Kidney tubule cell (primary cell): ENCODE measurements at places on chromosomes 1 and 21.

- no peak for DNase-seq
Measured at GRCh38 chr1:239723776-239724367, 337.5 kb downstream of the CHRM3 start.

DNA sequence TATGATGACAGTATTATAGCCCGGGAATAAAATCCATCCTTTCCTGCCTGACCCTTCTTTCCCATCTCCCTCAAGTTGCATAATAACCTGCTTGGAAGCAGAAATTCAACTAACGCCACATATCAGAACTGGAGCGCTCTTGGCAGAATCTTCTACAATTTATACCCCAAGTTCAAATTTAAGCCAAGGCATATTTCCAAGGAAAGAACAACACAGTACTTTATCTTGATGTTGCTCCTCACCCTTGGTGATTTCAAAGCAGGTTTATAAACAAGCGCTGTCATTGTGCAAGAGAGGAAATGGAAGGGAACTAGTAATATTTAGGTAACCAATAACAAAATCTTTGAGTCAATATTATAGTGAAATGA, 38.0 kb upstream of the PTGFRN start:
- DNase-seq: no peak

DNA sequence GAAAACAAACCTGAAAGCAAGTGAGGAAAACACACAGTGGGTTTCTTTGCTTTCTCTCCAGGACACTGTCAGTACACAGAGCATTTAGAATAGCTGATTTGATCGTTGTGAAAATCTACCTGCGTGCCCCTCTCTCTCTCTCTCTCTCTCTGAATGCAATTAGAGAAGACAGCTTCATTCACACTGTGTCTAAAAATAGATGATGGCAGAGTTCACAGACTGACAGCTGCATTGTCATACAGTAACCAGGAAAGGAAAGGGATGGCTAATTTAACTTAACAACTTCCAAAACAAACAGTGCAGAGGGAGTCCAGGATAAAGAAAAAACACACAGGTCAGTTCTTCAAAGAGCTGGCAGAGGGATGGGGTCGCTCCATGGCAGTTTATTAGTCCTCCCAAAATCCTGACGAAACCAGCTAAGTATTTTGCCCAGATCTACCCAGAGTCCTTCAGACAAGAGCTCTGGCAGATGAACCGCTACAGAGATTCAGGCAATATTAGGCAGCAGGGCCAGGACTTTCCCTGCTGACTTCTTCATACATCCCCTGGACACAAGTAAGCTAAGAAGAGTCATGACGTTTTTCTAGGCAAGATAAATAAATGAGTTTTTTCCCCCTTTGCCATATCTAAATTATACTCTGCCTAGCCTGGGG, 58.9 kb downstream of the WLS start:
- peak; percentile 53 for DNase-seq

DNA sequence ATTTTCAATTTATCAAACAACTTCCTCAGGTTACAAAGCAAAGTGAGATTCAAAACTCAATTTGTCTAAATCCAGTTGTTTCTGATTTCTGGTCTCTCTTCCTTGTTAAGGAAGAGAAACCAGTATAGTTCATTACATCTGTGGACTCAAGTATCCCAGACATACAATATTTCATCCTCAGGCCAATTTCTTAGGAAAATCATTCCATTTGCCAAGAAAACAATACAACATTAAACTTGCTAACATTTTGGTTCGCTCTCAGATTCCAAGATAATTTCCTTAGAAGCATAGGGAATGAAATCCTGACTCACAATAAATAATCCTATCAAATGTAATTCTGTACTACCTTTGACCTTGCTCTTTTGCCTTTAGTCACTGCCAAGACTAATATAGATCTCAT, 11.2 kb upstream of the TTLL7 start:
- no peak for DNase-seq

DNA sequence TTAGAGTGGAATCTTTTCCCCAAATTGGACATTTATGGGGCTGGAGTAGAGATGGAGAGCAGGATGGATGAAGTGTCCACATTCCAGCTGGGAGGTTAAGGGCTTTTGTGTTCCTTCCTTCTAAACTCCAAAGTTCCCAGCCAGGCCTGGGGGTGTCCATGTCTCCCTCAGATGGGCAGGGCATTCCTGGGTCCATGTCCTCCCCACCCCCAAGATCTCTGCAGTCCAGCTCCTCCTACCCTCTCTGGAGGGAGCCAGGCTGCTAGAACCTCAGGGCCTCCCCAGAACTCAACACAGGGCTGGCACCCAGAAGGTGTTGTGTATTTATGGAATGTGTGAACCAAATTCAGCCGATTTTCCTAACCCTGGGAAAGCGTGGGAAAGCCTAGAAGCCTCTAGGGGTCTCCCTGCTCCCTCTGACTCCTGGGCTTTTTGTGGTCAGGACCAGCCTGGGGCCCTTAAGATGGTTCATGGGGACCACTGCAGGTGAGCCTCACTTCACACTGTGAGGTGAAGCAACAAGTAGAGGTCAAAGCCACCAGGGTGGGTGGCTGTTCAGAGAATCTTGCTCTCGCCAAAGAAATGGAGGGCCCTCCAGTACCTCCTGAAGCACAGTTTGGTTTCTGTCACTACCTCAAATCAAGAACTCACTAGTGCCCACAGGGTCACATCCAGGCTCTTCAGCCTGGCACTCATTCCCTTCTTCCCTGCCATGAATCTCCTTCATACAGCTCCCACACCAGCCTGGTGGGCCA, 54.8 kb downstream of the GLIS1 start:
- no peak for DNase-seq

DNA sequence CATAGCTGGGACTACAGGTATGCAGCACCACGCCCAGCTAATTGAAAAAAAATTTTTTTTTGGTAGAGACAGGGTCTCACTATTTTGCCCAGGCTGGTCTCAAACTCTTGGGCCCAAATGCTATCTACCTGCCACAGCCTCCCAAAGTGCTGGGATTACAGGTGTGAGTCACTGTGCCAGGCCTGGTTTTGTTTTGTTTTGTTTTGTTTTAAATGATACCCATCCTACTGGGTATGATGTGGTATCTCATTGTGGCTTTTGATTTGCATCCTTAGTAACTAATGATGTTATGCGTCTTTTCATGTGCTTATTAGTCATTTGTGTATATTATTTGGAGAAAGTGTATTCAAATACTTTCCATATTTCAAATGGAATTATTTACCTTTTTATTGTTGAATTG, 142.3 kb downstream of the VPS13D start:
- DNase-seq: no peak

- peak; percentile 98 for DNase-seq
Measured at GRCh38 chr1:2451741-2452140, 24.3 kb upstream of the PLCH2 start.

GRCh38 chr1:94126651-94127050, 5.7 kb upstream of the ABCA4 start:
- DNase-seq: peak; percentile 20

GRCh38 chr1:89536555-89537341, 12.1 kb downstream of the LRRC8B start:
- DNase-seq: no peak

DNA sequence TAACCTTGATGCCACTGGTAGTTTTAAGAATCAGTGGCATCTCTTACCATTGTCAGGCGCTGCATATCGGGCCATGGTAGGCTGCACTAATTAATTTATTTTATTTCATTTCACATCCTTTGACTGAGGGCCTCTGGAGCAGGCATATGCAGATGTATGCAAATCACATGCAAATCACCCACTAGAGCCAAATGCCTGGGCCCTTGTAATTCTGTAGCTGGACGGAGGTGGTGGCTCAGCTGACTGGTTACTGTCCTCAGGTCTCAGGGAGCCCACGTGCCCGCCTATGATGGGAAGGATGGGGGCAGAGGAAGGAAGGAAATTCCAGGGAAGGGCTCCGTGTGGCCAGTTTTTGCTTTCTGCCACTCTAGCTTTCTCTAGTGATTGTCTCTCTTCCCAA, 122.7 kb downstream of the IGSF21 start:
- DNase-seq: no peak

- DNase-seq: peak; percentile 4
Measured at GRCh38 chr1:240474133-240474614, 137.8 kb downstream of the GREM2 start.

GRCh38 chr1:1309251-1310108, 1.1 kb downstream of the PUSL1 start:
- DNase-seq: peak; percentile 54

- peak; percentile 29 for DNase-seq
Measured at GRCh38 chr1:233815865-233816264, 88.6 kb upstream of the SLC35F3 start.

GRCh38 chr1:154529308-154529707, 27.1 kb upstream of the SHE start:
- DNase-seq: no peak

DNA sequence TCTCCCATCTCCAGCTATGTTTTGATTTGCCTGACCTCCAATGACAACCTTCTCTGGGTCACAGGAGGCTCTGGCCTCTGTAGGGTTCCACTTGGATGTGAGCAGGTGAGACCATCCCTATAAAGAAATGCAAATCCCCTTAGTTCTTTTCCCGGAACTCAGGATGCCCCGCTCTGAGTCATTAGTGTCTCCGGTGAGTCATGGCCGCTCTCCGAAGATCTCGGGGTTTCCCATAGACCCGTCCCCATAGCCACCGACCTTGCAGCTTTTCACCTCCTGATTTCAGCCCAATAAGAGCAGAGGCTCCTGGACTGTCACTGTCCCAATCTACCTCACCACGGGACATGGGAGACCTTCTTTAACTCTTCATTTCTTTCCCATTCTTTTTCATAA, 98.2 kb downstream of the PGBD5 start:
- DNase-seq: peak; percentile 63

GRCh38 chr1:218494449-218494852, 149.3 kb downstream of the TGFB2 start:
- DNase-seq: no peak

- peak; percentile 79 for DNase-seq
Measured at GRCh38 chr1:111733183-111733991, 5.8 kb downstream of the INKA2 start.

DNA sequence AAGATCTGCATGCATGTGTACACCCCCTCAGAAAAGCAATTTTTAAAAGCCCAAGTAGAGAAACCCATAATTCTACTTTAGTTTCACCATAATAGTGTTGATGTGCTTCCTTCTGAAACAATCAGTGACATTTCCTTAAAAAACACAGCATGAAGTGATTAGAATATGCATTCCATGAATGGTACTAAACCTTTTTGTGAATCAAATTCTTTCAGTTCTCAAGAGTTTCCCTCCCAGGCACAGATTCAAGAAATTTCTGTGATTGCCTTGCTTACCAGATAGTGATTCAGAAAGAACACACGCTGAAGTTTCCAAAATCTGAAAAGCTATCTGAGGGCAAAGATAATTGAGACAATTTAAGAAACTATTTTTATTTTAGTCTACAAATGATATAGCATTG, 136.4 kb upstream of the ADGRL2 start:
- DNase-seq: no peak

DNA sequence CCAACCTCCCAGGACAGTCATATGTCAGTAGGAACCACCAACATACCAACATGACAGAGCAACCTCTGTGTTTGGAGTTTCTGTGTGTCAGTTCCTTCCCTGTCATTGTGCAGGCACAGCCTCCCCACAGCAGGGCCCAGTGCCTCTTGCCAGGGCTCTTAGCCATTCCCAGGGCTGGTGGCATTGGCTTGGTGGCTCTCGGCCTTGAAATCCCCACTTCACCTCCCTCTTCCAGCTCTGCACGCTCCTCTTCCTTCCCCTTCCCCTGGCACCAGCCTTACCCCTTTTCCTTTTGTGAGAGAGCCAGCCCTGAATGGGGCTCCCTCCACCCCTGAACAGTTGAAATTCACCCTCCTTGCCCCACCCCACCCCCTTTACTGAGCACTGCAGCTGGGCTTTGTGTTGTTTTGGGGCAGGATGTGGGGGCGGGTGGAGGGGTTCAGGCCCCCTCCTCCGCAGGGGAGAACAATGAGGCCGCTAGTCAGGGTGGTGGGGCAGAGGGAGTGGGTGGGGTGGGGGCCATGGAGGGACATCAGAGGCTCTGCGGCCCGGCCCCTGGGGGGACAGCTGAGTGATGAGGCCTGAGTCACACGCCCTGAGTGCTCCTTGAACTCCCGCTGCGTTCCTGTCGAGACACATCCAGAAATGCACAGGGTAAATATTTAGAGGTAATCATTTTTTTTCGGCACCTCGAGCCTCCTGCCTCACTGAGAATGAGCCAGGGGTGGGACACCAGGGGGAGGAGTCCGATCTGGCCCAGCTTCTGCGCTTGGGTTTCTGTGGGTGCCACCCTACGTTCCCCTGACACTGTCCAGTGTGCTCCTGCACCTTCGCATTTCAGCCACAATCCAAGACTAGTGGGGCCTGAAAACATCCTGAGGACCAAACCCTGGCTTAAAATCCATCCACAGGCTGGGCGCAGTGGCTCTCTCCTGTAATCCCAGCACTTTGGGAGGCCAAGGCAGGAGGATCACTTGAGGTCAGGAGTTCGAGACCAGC, 28.6 kb downstream of the LGR6 start:
- no peak for DNase-seq

- peak; percentile 46 for DNase-seq
Measured at GRCh38 chr1:172003766-172004530, 162.7 kb downstream of the DNM3 start.

GRCh38 chr21:36976882-36977651, 10.6 kb upstream of the HLCS start:
- peak; percentile 68 for DNase-seq

GRCh38 chr1:148347781-148348180, 135.3 kb downstream of the PPIAL4G start:
- DNase-seq: no peak

GRCh38 chr1:36964830-36965229, 69.5 kb downstream of the GRIK3 start:
- no peak for DNase-seq

- DNase-seq: peak; percentile 59
Measured at GRCh38 chr1:6982860-6983259, 197.6 kb downstream of the CAMTA1 start.

- DNase-seq: no peak
Measured at GRCh38 chr1:162916407-162916806, 55.4 kb upstream of the CCDC190 start.

DNA sequence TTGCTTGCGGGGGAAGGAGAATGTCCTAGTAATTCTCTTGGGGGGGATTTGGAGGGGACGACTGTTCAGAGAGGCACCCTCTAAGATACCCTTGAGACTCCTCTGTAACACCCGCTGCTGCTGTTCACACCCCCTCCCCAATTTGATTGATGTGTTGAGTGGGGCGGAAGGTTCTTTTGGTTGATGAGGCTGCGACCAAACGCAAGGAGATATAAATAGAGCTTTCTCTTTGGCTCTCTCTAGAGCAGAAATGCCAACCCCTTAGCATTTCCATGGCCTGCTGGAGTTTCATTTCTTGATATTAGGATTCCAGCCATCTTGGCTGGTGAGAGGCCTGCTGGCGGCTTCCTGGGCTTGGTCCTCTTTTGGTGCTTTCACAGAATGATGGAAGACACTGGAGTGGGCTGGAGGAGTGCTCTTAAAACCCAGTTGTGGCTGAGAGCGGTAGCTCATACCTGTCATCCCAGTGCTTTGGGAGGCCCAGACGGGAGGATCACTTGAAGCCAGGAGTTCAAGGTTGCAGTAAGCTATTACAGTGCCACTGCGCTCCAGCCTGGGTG, 2.0 kb downstream of the PIK3CD start:
- DNase-seq: no peak

GRCh38 chr1:156963621-156964020, 43.2 kb downstream of the LRRC71 start:
- no peak for DNase-seq

GRCh38 chr21:34576041-34576511, 38.8 kb downstream of the RCAN1 start:
- peak; percentile 40 for DNase-seq

- DNase-seq: no peak
Measured at GRCh38 chr1:116753312-116753711, 918 bp upstream of the CD2 start.

GRCh38 chr1:160113407-160113806, 2.2 kb upstream of the ATP1A2 start:
- no peak for DNase-seq

- peak; percentile 31 for DNase-seq
Measured at GRCh38 chr1:111593403-111594305, 25.9 kb upstream of the RAP1A start.
